ENCODE measurements at places on chromosomes 5 and 9.

DNA sequence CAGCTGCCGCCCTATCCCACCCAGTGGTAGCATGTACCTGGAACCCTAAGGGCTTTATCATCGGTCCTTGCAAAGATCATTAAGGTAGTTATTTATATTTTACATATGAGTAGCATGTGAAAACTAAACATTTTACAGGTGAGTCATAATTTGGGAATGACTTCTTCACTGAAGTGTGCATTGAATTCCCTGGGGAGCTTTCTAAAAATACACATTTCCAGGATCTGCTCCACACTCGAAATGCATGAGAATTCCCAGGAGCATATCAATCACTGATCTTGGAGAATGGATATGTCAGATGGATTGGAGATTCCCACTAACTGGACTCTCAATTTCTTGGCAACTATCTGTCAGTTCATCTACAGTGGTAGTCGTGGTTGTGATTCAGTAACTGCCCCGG lies 717.5 kb downstream of the IRX1 start:
- DNase-seq, result no peak

GRCh38 chr5:125559296-125559695 lies 812.9 kb upstream of the ZNF608 start:
- DNase-seq, result peak; percentile 77

- DNase-seq, result peak; percentile 6
Observed at GRCh38 chr5:96978812-96979449, 43.1 kb downstream of the LNPEP start.

- peak; percentile 74 for DNase-seq
Observed at GRCh38 chr9:34139477-34140146, 13.1 kb upstream of the DCAF12 start.

- DNase-seq, result peak; percentile 45
Observed at GRCh38 chr9:111975709-111976108, 79.1 kb downstream of the UGCG start.

DNA sequence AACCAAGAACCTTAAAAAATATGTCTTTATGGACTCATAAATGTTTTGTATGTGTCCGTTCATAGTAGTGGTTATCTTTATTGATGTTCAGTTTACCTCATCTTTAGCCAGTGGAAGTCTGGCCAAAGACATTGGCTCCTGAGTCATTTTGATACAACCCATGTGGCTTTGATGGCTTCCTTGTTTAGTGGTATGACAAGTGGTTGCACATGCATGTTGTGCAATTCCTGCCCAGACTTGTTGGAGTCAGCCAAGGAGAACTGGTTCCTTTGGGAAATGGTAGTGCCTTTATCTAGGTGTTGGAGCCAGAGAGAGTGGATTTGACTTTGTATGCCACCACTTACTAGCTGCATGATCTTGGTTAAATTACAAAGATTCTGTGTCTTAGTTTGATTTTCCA lies 94.3 kb downstream of the RPS23 start:
- no peak for DNase-seq

GRCh38 chr5:133261993-133262392 lies 210.2 kb downstream of the HSPA4 start:
- DNase-seq, result peak; percentile 58

GRCh38 chr5:74633695-74634094 lies 6.8 kb downstream of the ENC1 start:
- DNase-seq, result no peak

DNA sequence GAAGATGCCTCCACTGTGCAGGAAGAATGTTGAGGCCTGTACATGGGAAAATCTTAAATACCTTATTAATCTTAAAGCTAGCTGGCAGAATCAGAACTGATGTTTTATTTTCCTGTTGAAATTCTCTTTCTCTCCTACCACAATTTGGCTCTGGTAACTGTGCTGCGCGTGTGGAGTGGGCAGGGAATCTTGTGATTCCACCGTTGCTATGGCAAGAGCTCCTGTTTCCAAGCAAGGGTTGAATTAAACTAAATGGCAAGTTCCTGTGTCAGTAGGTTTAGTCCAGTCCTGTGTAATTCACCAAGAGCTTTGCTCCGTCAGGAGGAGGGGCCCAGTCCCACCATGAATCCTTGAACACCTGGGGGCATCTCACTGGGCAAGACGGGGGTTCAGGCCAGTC lies 36.4 kb downstream of the NXNL2 start:
- DNase-seq, result no peak

- peak; percentile 56 for DNase-seq
Observed at GRCh38 chr9:96086936-96087571, 211.6 kb downstream of the ERCC6L2 start.

GRCh38 chr9:92468206-92468605 lies 14.1 kb downstream of the ASPN start:
- DNase-seq, result no peak

GRCh38 chr5:3220201-3220600 lies 375.4 kb upstream of the IRX1 start:
- no peak for DNase-seq

- DNase-seq, result no peak
Observed at GRCh38 chr5:2688586-2688985, 62.9 kb downstream of the IRX2 start.

- peak; percentile 30 for DNase-seq
Observed at GRCh38 chr5:154406231-154406630, 39.6 kb upstream of the SAP30L start.

GRCh38 chr5:90017239-90017638 lies 392.3 kb downstream of the CETN3 start:
- no peak for DNase-seq

DNA sequence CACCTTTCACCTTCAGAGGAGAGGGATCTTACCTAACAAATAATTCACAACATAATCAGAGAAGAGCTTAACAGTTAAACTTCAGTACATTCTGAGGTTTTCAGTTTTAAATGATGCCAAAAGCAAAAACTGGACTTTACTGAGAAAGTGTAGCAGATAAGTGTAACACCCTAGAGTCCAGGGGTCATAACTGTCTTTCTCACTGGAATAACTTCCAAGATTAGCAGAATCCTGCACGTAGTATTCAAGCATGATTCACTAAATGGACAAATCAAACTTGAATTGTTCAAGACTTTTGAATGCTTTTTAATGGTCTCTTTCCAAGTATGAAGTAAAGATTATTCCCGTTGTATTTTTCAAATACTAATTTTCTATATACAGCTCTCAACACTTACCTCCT lies 180.1 kb upstream of the NREP start:
- DNase-seq, result no peak

- DNase-seq, result no peak
Observed at GRCh38 chr9:5435912-5436311, 1.8 kb downstream of the PLGRKT start.

- DNase-seq, result no peak
Observed at GRCh38 chr5:29122306-29122705, 2071.2 kb upstream of the CDH6 start.

DNA sequence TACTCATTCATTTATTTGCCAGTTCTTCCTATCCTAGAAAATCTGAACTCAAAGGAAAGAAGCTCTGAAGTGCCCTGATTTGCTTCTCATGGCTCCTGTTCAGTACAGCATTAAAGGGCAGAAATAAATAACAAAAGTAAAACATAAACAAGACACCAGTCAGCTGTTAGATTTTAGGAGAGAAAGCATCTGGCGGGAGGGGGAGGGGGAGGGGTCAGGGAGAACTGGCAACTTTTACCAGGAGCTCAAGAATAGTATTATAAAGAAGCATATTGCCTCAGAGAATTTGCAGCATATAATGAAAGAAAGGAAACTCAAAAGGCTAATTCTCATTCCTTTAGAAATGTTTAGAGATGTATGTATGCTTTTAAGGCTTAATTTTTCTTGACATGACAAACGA lies 68.1 kb downstream of the SEMA6A start:
- DNase-seq, result no peak

Data from hepatocyte (in vitro differentiated cells).